ENCODE measurements at places on chromosomes 6 and 20.

GRCh38 chr20:64051561-64052325 lies 2.3 kb upstream of the SOX18 start:
- no peak for DNase-seq

- DNase-seq = no peak
These were observed 196.3 kb downstream of the FUT9 start for GRCh38 chr6:96212066-96212465.

DNA sequence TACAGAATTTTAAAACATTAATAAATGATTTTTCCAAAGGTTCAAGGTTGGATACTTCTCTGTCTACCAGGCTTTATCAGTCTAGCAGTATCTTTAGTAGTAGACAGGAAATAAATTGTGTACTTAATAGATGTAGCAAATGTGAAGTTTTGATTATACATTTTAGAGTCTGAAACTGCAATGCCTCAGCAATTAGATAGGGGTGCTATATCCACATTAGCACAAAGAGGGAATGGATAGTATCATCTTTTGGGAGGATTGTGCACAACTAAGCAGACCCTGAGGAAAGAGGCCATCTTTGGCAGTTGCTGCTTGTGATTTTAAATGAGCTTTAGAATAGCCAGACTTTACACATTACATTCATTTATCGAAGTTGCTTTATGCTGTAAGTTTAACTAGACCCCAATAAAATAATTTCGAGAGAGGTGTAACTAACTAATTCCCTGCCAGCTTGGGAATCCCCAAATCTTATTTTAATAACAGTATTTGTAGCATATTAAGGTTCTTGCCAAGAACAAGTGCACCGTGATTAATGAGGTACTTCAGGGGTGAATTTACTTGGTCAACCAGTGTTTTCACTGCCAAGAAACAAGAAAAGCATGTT lies 2.8 kb downstream of the KCNQ5 start:
- DNase-seq = peak; percentile 26

DNA sequence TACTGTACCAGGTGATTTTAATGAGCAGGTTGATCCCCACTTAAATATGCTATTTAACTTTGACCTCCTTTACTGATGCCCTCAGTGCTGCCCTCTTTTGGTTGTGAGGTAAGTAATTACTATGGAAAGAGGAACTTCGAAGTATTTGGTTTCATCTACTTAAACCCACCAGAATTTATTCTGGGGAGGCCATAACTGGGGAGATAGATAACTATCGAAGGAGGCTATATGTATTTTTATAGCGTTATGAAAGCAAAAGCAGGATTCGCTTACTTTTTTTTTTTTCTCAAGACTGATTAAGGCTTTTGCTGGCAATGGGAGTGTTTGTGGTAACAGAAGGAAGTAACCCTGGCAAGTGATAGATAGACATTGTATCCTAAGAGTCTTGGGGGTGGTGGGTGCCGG lies 168.9 kb upstream of the CENPW start:
- DNase-seq = peak; percentile 40

DNA sequence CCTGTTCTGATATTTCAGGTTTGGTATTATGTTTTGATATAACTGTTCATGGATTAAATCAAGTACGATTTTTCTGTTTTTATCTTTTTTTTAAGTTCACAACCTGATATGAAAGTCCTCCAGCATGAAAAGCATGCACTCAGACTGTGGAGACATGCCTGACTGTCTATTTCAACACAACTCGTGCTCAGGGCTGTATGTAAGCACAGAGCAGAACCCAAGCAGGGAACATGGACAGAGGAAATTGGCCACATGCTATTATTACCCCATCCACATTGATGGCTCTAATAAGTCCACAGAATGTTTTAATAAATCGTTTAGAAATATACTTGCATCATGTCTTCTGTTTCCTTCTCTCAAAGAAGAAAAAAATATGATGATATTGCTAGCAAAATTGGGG lies 730.4 kb downstream of the C6orf118 start:
- DNase-seq = no peak

- no peak for DNase-seq
These were observed 173.4 kb downstream of the MRPL14 start for GRCh38 chr6:43953794-43954310.

DNA sequence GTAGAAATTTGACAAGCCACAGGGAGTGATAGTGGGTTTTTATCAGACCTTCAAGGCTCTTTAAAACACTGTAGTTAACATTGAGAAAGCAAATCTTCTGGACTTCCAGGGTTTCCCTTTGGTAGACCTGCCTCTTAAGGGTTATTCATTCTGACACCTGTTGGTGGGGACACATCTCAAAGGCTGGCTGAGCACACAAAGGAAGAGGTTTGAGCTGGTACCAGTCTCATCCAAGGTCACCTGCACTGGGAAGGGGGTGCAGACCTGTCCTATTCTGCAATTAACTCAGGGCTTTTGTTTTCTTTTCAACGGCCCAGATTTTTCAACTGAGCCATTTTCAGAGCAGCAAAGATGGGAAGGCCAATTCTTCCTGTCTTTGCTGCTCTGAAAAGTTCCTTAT lies 45.6 kb downstream of the EDN1 start:
- no peak for DNase-seq

DNA sequence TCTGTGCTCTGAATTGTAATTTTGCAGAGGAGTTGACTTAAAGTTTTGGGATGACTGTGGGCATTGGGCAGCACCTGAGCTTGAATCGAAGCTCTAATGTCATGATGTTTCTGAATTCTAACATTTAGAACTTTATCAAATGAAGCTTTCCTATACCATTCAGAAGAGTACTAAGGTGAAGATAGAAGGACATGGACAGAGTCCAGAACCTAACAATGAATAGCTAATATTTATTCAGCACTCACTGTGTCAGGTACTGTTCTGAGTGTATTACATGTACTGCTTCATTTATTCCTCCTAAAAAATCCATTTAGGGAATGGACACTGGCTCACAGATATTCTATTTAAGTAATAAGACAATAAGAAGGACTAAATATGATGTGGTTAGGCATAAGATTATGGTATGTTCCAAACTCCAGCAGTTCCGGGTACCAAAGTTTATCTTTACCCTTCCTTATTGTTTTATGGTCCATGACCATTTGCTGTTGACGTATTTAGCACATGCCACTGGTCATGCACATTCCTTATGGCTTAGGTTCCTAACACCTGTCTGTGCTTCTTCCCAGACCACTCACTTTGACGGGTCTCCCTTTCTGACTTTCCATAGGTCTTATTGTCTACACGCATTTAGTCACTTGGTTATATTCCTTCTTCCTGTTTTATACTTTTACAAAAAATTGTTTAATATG lies 20.3 kb downstream of the BCKDHB start:
- no peak for DNase-seq

GRCh38 chr6:44558024-44558831 lies 170.7 kb downstream of the CDC5L start:
- no peak for DNase-seq

DNA sequence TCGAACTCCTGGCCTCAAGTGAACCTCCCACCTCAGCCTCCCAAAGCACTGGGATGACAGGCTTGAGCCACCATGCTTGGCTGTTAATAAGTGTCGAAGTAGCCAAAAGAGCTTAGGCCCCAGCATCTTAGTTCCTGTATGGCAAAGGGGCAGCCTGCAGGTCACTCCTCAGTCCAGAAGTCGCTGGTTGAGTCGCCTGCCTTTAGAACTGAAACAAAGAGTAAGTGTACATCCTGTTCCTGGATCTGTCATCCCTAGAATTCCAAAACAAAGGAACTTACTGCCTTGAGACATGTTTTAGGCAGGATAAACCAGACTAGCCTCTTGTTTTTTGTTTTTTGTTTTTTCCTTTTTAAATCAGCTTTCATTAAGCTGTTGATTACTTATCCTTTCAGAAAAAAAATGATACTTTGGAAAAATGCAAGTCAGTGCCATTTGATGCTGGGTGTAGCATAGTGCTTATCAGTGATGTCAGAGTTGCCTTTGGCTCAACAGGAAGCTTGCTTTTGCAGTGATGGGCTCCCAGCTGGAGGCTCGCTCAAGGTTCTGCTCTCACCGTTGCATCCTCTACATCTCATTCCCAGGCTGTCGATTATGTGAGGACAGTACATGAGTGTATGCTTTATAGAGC lies 9.0 kb downstream of the ACTR5 start:
- DNase-seq = no peak

GRCh38 chr6:149049230-149049629 lies 268.3 kb upstream of the TAB2 start:
- DNase-seq = no peak

DNA sequence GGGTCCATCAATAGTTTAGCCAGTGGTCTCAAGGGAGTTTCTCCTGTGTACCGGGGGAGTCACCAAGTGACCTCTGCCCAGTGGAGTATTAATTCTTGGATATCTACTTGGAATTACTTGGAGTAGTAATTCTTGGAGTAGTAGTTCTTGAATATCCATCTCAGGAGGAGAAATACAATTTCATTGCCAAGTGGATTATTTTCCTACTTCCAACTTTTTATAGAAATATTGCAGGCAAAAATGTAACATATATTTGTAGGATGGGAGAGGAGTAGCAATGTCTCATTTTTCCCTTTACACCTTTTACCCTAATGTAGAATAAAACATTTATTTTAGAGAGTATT lies 91.6 kb upstream of the FAM184A start:
- no peak for DNase-seq

DNA sequence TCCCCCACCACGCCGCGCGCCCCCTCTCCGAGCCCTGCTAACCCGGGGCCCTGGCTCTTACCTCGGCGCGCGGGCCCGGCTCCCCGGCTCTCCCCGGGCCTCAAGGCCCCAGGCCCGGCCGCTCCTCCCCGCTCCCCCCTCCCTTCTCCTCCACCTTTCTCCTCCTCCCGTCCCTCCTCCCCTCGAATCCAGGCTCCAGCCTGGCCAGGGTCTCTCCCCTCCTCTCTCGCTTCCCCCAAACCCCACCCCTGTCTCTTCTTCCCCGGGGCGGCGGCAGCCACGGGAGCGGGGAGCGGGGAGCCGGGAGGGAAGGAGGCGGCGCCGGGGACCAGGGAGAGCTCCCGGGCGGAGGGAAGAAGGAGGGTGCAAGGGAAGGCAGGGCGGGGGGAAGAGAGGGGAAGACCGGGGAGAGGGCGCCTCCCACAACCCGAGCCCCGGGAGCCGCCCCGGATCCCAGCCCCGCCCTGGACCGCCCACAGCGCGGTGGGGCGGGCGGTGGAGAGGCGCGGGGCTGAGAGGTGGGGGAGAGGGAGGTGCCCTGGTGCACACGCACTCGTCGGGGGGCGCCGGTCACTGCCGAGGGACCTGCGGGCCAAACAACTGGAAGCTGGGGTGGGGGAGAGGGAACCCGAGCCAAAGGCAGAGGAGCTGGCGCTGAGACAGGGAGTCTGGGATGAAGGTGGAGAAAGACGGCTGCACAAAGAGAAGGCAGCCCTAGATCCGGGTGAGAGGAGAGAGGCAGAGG lies at the start of gene GABBR1:
Gene GABBR1 (minus strand): TSS at position 395 of the 745 bp plus-strand sequence. CDS start 798 bp downstream, outside the sequence.
- peak; percentile 97 for DNase-seq

GRCh38 chr6:32885698-32886286 lies 31.8 kb downstream of the PSMB9 start:
- DNase-seq = peak; percentile 75

GRCh38 chr20:1944345-1945091 lies 49.3 kb downstream of the SIRPA start:
- DNase-seq = no peak

- DNase-seq = peak; percentile 71
These were observed 9.5 kb upstream of the HLA-DOA start for GRCh38 chr6:33018904-33019303.

DNA sequence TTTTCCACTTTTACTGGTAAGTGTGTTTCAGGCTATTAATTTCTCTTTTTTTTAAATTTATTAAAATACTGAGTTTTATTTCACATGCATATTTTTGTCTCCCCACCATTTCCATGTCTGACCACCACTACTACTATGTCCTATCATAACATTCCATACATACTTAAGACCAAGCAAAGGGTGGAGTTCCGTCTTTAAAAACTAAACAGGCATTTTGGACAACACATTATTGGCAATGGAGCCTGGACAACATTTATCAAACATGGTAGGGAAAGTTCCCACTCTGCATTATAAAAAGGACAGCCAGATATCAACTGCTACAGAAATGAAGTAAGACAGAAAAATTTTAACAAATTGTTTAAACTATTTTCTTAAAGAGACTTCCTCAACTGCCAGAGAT lies 91.9 kb downstream of the LMBRD1 start:
- no peak for DNase-seq
